ENCODE measurements at places on chromosomes 4 and X. TPM values are rescaled to one million over a fixed set of nuclear protein-coding genes. Genes with fewer than 3 reads are reported as not detected.

The NAAA gene
- total RNA-seq, result 24.1 TPM

The GDI1 gene
- total RNA-seq, result 108 TPM

The ATP1B4 gene
- not detected for total RNA-seq

The EFHC2 gene
- total RNA-seq, result 0.17 TPM

The HSD17B13 gene
- 1.7 TPM for total RNA-seq

The STX18 gene
- total RNA-seq, result 22.1 TPM

The CT83 gene
- not detected for total RNA-seq

The SCRG1 gene
- not detected for total RNA-seq

The PFKFB1 gene
- total RNA-seq, result not detected

The POU3F4 gene
- total RNA-seq, result not detected

The KCTD8 gene
- 0.67 TPM for total RNA-seq

The FAM9C gene
- not detected for total RNA-seq

The DKK2 gene
- 15.1 TPM for total RNA-seq

The EFNB1 gene
- 29.0 TPM for total RNA-seq

The RAB9B gene
- 0.55 TPM for total RNA-seq

The GC gene
- not detected for total RNA-seq

The CLDN22 gene
- not detected for total RNA-seq

The IBSP gene
- not detected for total RNA-seq

The GLRA2 gene
- not detected for total RNA-seq

The SETD7 gene
- total RNA-seq, result 44.9 TPM

The ASB12 gene
- total RNA-seq, result 0.32 TPM

The RHOXF2B gene
- not detected for total RNA-seq

The TRIM75 gene
- not detected for total RNA-seq

The STBD1 gene
- total RNA-seq, result 9.4 TPM

The MSANTD1 gene
- 1.0 TPM for total RNA-seq

The CABS1 gene
- total RNA-seq, result not detected

The TAF7L gene
- total RNA-seq, result not detected

The PNMA5 gene
- not detected for total RNA-seq

The GAGE12H gene
- not detected for total RNA-seq

The RTL9 gene
- total RNA-seq, result not detected
